ENCODE measurements at places on chromosomes 2 and 18.

GRCh38 chr2:176098366-176099158, 1.0 kb upstream of the HOXD12 start:
- DNase-seq: no peak

GRCh38 chr2:19114754-19115231, 243.6 kb downstream of the OSR1 start:
- DNase-seq: no peak

DNA sequence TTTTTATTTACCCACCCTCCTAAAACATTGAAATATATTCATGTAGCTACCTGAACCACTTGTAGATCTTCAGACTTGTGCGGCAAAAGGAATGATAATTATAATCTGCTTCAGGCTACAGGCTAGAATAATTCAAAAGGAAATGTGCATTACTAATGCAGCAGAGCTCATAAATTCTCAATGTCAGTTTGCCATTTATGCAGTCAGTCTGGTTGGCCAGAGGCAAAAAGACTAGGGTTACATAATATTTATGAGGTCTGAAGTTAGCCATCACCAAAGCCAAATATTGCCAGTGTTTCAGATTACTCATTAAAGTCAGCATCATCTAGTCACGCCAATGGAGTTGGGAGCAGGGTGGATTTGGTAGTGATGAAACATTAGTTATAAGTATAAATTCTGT, 38.9 kb downstream of the METAP1D start:
- DNase-seq: no peak

GRCh38 chr2:206164261-206164862, 4.7 kb downstream of the EEF1B2 start:
- DNase-seq: peak; percentile 10

DNA sequence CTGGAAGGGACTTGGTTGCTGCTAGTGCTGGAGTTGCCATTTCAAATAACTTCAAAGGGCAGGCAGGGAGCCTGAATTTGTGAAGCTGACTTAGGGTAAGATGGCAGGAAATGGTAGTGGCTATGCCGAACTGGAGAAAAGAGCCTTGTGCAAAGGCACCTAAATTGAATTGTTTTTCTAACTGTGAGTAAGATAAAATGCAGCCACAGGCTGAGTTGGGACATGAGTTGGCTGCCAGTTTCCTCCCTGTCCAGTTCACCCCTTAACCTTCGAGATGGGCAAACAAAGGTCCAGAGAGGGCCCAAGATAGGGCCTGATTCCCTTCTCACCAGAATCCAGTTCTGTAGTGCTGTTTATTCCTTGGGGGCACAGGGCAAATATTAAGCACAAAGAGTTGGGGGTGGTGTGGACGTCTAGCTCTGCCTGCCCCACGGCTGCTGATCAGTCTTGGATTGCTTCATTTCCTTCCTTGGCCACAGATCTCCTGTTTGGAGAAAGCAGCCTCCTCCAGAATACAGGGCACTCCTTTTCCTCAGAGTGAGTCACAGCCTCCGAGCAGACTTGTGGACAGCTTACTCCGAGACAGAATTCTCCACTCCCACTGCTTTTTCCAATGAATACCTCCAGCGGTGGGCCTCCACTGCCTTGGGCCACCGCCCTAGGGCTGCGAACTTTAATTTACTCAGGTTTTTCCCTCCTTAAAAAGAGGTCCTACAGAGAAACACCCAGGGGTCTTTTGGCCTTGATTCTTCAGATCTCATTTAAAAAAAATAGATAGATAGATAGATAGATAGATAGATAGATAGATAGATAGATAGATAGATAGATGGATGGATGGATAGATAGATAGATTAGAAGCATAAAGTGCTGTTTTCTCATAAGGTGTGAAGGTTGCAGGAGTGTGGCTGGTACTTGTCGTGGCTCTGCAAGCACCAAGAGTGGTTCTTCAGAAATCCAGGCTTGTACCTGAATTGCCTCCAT, 18.4 kb upstream of the SLC20A1 start:
- DNase-seq: no peak

DNA sequence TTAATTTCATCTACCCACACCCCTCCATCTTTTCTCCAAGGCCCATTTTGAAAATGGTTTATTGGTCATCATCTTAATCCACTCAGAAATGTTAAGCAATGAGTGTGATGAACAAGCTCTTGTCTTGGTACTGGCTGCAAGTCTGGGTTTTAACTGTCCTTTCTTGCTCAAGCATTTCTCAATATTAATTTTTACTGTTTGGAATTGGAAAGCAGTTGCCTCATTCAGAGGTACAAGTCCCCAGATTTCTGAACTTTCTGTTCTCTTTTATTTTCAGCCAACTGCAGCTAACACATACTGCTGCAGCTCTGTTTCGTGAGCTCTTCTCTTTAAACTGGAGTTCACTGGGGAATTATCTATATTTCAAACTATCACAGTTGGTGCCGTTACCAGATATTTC, 99.4 kb upstream of the TEX51 start:
- no peak for DNase-seq

DNA sequence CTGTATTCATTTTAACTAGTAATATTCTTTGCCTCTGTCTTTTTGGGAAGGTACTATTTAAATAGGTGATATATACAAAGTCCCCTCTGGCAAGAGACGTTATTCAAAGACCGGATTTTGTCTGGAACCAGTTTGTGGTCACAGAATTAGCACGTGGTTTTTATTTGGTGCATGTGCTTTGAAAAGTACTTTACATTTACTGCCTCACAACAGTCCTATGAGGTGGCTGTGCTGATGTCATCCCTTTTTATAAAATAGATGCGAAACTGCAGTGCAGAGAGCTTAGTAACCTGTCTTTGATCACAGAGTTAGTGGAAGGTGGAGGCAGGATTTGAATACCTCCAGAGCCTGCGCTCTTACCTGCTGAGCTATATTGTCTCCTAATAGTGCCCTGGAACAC, 4.0 kb downstream of the LPIN1 start:
- DNase-seq: peak; percentile 84

DNA sequence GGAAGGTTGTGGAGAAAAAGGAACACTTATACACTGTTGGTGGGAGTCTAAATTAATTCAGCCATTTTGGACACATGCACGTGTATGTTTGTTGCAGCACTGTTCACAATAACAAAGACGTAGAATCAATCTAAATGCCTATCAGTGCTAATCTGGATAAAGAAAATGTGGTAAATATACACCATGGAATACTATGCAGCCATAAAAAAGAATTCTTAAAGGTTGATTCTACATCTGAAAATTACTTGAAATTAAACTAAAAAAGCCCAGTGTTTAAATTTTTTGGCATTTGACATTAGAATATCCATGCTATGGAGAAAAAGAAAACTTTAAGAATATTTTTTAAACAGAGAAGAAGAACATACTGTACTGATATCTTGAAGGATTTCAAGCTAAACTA, 84.0 kb downstream of the BMPR2 start:
- DNase-seq: no peak

DNA sequence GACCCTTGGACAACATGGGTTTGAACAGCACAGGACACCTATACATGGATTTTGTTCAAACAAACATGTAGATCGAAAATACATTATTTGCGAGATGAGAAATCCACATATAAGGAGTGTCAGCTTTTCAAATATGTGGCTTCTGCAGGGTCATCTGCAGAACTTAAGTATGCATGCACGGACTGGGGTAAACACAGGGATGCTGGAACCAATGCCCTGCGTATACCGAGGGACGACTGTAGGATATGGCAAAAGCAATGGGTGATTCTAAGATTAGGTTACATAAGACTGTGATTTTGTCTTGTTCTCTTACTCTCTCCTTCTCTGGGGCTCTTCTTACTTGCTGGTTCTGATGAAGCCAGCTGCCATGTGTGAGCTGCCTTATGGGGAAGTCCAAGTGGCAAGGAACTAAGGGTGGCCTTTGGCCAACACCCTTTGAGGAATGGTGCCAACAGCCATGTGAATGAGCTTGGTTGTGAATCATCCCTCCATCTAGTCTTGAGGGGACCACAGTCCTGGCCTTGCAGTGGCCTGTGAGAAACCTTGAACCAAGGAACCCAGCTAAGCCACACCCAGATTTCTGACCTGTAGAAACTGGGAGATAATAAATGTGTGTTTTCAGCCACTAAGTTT, 66.5 kb downstream of the EVA1A start:
- DNase-seq: no peak

- DNase-seq: peak; percentile 26
Measured at GRCh38 chr2:17171446-17172049, 346.7 kb downstream of the RAD51AP2 start.

DNA sequence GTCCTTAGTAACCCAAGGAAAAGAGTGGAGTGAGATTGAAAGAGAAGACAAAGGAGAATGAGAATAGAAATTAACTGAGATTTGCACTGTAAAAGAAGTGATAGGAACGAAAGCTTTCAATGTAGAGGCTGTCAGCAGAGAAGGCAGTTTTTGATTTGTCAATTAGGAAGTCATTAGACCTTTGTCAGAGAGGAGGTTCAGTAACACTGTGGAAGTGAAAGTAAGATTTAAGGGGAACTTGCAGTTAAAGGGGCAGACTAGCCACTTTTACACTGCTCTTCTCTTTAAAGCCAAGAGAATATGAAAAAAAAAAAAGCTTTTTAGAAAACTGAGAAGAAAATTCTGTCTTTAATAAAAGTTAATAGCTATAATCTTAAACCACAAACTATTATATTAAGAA, 11.5 kb upstream of the KYNU start:
- DNase-seq: peak; percentile 83

GRCh38 chr2:241191081-241191480, 2.6 kb downstream of the ANO7 start:
- no peak for DNase-seq

DNA sequence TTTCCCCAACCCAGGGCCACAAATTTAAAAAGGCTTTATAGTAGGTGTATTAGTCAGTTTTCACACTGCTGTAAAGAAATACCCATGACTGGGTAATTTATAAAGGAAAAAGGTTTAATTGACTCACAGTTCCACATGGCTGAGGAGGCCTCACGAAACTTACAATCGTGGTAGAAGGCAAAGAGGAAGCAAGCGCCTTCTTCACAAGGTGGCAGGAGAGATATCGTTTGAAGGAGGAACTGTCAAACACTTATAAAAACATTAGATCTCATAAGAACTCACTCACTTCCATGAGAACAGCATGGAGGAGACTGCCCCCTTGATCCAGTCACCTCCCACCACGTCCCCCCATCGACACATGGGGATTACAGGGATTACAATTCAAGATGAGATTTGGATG, 70.4 kb downstream of the FECH start:
- no peak for DNase-seq

- no peak for DNase-seq
Measured at GRCh38 chr2:165069151-165069550, 113.8 kb upstream of the SLC38A11 start.

DNA sequence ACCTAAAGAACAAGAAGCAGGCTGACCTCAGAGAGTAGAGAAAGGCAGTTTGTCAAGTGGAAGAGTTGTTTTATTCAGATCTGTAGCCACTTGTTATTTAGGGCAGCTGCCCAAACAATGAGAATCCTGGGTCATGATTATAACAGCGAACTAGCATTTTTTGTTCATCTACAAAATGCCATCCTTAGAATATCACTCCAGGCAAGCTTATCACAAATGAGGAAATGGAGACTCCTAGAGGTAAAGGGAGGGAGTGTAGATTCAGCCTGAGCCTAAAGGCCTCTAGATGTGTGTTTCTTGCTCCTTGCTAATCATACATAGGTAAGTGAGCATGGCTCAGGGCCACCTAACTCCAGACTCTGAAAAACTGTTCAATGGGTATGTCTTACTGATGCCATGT, 126.1 kb downstream of the HNMT start:
- DNase-seq: peak; percentile 50

- peak; percentile 24 for DNase-seq
Measured at GRCh38 chr2:12031866-12032265, 285.4 kb downstream of the LPIN1 start.

DNA sequence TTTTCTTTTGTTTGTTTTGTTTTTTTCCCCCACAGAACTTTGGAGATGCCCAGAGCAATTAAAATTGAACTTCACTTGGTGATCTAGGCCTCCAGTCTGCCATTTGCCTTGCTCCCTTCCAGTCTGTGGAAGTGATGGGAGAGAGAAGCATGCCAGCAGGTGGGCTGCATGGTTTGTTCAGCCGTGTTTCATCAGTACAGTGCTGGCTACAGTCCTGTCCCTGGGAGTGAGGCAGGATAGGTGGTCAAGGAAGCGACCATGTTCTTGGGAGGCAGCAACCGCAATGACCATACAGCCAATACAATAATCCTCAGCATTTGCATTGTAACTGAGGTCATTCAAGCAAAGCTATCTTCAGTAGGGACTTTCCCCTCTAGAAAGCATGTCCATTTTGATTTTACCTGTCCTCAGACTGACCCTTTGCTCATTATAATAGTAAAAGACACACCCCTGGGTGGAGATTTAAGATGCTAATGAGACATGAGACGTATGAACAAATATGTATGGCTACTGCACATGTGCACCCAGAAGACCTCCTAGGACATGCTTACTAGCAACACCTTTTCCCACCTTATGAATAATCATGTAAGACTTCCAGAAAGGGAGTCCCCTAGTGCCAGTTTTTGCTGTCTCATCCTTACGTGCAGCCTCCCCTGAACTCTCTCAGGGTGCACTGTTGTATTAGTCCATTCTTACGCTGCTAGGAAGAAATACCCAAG, 11.1 kb upstream of the LIPG start:
- no peak for DNase-seq

- DNase-seq: no peak
Measured at GRCh38 chr18:56066524-56067213, 478.7 kb upstream of the TCF4 start.

- DNase-seq: no peak
Measured at GRCh38 chr2:215702116-215702902, 266.4 kb upstream of the FN1 start.

- no peak for DNase-seq
Measured at GRCh38 chr2:226408141-226408540, 391.5 kb downstream of the IRS1 start.

GRCh38 chr18:25313268-25313667, 38.7 kb downstream of the ZNF521 start:
- no peak for DNase-seq

DNA sequence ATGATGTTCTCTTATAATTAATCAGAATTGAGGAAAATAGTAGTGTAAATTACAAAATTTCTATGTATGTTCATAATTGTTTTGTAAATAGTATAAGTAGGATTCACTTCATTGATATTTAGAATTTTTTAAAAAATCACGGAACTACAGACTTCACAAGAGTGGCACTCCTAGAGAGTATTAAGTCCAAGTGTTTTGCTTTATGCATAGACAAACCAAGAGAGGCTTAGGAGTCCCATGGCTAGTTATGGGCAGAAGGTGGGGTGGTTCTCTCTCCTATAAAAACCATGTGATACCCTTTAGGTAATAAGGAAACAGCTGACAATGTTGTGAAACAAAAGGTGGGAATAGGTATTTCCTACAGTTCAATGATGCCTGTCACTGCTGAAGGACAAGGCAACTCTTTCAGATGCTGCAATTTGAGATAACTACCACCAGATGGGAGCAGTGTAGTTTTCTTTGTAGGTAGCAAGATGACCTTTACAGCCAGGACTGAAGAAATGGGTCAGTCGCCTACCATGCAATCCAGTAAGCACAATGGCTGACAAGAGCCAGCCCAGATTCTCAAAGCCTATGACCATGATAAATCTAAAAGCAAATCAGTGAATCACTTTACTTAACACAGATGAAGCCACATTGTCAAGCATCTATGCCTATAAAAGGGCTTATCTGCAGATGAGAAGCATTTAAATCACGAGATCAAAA, 83.9 kb downstream of the AAK1 start:
- peak; percentile 80 for DNase-seq

GRCh38 chr2:10466801-10467200, 18.7 kb upstream of the ODC1 start:
- no peak for DNase-seq

All from GM12865 (cell line).